ENCODE measurements at places on chromosomes 1 and 21.

- DNase-seq: no peak
Observed at GRCh38 chr1:230119340-230119739, 52.3 kb downstream of the GALNT2 start.

DNA sequence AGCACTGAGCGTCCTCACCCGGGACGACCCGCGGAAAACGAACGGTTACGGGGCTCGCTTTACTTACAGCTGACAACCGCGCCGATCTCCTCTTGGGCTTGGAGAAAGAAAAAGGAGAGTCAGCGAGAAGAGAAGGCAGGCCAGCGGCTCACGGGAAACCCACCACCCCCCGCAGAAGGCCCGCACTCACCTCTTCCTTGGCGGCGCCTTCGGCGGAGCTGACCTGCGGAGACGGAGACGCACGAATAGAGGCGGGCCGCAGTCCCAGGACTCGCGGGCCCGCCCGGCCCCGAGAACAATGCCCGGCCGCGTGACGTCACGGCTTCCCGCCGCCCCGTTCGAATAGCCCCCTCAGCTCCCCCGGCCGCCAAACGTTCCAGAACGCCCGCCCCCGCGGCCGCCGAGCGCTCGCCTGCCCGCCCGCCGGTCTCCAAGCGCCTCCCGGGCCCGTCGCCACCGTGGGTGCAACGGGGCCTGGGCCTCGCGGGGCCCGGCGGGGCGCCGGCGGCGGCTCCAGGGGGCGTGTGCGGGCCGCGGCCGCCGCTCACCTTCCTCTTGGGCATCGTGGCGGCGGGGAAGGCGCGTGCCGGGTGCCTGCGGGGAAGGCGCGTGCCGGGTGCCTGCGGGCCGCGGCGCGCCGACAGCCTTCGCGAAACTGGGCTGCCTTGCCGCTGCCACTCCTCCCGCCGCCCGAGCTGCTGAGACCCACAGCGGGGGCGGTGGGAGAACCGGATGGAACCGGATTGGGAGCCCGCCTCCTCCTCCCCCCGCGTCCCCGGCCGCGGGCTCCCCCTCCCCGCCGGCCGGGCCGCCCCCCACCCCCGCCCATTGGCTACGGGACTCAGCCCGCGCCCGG, at the start of gene HMGN1:
TSS of gene HMGN1 (minus strand) at position 734 of the 856 bp plus-strand sequence. CDS start at position 563, 171 bp downstream.
- DNase-seq: peak; percentile 17

- peak; percentile 80 for DNase-seq
Observed at GRCh38 chr1:906600-907420, 16.9 kb upstream of the SAMD11 start.

DNA sequence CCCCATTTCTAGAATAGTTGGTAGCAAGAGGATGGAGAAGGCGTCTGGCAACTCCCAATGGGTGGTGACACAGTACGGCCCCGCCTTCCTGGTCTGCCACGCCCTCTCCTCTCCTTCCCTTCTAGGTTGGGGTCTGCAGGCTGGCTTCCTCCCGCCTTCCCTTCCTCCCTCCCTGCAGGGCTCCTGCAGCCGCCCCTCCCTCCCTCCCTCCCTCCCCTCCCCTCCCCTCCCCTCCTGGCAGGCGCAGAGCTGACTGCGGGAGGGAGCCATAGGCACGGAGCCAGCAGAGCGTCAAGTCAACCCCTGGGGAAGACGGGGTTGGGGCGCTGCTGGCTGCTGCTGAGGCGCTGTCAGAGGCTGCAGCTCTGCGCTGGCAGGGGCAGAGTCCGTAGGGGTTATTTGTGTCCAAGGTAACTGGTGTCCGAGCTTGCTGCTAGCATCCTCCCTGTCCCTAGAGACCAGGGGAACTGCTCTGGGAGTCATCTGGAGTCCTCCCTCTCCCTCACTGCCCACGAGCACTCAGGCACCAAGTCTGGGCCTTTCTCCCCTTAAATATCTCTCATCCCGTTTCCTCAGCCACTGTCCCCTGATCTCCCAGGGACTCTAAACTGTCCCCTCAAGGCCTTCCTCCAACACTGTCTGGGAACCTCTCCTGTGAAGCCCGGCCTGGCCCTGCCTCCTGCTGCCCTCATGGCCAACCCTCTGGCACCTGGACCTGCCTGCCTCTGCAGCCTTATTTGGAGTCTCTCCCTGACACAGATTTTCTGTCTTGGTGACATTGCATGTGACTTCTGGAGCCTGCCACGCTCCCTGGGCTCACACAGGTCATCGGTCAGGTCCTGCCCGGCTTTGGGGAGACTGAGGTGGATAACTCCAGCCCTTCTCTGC, 57.4 kb upstream of the ACOT11 start:
- no peak for DNase-seq

DNA sequence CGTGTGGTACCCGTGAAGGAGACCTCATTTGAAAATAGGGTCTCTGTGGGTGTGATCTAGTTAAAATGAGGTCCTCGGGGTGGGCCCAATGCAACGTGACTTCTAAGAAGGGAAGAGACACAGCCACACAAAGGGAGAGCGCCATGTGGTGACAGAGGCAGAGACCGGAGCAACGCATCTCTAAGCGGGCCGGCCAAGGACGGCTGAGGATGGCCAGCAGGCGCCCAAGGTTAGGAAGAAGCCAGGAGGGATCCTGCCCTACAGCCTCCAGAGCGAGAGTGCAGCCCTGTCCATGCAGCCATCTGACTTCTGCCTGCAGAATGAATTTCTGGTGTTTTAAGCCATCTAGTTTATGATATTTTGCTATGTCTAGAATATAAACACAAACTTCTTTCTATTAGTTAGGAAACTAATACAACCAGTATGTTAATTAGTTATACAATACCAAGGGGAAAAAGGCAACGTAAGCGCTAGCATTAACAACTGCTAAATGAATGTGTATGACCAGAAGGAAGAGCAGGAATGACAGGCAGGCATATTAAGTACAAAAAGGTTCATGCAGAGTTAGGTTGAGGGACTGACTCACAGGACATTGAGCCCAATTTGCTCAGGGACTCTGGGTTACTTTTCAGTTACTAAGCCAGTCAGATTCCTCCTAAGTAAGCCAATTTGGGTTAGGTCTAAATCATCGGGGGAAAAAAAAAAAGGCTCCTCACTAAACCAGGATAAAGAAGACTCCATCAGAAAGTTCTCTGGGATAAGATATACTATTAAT, 4.1 kb downstream of the CEP104 start:
- no peak for DNase-seq

DNA sequence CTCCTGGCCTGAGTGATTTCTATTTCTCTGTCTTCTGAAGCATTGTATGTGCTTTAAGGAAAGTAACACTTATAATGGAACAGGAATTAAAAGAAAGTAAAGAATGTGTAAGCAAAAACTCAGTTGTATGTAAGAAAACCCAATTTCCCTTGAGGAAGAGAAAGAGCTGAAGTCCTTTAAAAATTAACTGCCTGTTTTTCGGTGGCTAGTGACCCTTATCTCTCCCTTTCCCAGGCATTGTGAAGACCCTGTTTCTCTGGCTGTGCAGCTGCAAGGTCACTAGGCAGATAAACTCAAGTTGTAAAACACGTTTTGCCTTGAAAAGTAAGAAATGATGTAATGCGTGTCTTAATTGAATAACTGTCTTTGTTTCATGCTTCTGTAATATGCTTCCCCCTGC, 8.5 kb downstream of the MYOM3 start:
- DNase-seq: no peak

GRCh38 chr1:25927521-25928265, 21.5 kb upstream of the STMN1 start:
- DNase-seq: no peak

- peak; percentile 72 for DNase-seq
Observed at GRCh38 chr1:202852163-202852904, 36.6 kb downstream of the RABIF start.

- peak; percentile 65 for DNase-seq
Observed at GRCh38 chr1:223748405-223748772, 36.0 kb downstream of the CAPN2 start.

DNA sequence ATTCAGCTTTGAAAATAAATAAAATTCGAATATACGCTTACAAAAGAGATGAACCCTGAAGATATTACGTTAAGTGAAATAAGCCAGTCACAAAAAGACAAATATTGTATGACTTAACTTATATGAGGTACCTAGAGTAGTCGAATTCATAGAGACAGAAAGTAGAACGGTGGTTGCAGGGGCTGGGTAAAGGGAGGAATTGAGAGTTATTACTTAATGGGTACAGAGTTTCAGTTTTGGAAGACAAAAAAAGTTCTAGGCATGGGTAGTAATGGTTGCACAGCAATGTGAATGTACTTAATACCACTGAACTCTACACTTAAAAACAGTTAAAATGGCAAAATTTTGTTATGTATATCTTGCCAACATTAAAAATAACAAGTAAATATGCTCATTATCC, 48.6 kb upstream of the ZNHIT6 start:
- DNase-seq: no peak

- DNase-seq: no peak
Observed at GRCh38 chr1:184634296-184634695, 120.4 kb downstream of the EDEM3 start.

DNA sequence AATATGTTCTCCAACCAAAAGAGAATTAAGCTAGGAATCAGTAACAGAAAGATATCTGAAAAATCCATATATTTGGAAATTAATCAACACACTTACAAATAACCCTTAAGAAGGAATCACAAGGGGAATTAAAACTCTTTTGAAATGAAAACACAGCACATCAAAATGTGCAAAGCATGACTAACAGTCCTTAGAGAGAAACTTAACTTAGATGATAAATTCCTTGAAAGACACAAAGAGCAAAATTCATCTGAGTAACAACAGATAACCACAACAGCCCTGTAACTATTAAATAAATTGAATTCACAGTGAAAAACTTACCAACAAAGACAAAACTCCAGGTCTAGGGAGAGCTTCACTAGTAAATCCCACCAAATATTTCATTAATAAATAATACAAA, 283.8 kb downstream of the SDCCAG8 start:
- DNase-seq: no peak

Data from A549 (cell line).